ENCODE measurements at places on chromosomes 7 and 10.
A peak's percentile ranks its signal among the peaks of the same experiment; 100 is the strongest.

- DNase-seq = no peak
Measured at GRCh38 chr10:69317175-69317604, 38.9 kb downstream of the HK1 start.

- DNase-seq = peak; percentile 87
Measured at GRCh38 chr10:22345301-22346095, at the start of gene SPAG6. SPAG6 (plus strand) TSS chr10:22345496; CDS start chr10:22345612, 116 bp downstream.

- no peak for DNase-seq
Measured at GRCh38 chr10:35421553-35422178, 85.4 kb downstream of the CCNY start.

DNA sequence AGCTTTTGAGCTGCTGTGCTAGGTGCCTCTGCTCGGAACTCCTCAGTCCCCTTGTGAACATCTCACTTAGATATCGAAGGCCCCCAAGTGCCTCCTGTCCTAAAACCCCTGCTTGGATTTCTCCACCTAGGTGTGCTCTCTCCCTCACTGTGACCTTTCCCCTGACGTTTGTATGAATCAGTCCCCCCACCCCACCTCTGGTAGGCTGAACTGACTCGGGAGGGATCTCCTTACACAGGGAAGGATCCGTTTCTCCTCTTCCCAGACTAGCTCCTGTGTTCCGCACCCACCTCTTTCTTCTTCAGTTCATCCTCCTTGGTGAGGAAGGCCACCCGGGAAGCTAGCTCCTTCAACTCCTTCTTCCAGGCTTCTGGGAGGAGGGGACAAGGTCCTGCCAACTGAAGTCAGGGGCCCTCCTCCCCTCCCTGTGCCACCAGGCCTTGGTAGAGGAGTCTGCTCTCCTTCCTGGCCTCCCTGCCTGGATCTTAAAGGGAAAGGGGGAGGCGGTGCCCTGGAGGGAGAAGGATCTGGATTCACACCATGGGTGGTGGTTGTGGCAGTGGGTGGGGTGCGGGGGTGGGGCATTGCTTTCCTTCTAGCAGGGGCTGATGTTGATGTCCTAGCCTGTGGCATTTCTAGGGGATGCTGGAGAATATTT is 6.8 kb downstream of the TBATA start:
- DNase-seq = no peak

DNA sequence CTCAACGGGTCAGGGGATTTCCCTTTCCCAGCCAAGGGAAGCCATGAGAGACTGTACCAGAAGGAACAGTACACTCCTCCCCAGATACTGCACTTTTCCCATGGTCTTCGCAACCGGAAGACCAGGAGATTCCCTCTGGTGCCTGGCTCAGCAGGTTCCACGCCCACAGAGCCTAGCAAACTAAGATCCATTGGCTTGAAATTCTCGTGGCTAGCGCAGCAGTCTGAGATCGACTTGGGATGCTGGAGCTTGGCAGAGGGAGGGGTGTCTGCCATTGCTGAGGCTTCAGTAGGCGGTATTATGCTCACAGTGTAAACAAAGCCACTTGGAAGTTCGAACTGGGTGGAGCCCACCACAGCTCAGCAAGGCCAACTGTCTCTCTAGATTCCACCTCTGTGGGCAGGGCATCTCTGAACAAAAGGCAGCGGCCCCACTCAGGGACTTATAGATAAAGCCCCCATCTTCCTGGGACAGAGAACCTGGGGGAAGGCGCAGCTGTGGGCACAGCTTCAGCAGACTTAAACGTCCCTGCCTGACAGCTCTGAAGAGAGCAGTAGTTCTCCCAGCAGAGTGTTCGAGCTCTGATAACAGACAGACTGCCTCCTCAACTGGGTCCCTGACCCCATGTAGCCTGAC is 29.6 kb downstream of the SLC16A12 start:
- no peak for DNase-seq

- no peak for DNase-seq
Measured at GRCh38 chr7:5750031-5750653, 31.3 kb downstream of the RNF216 start.

Data from suppressor macrophage treated with lipopolysaccharide for 1 hour (primary cell).